ENCODE measurements at places on chromosomes 12 and 14. TPM values are rescaled to one million over a fixed set of nuclear protein-coding genes. Genes with fewer than 3 reads are reported as not detected.

Gene SYT1
- total RNA-seq: 0.45 TPM

Gene SLC25A47
- total RNA-seq: not detected

Gene G2E3
- total RNA-seq: 51.5 TPM

Gene AACS
- 15.1 TPM for total RNA-seq

Gene PAPLN
- 1.7 TPM for total RNA-seq

Gene STON2
- total RNA-seq: 7.8 TPM

Gene CELA1
- total RNA-seq: not detected

Gene TBC1D30
- 11.8 TPM for total RNA-seq

Gene ENDOU
- not detected for total RNA-seq

Gene C12orf76
- total RNA-seq: 21.3 TPM

Gene CLEC14A
- total RNA-seq: not detected

Gene PRB2
- total RNA-seq: not detected

Gene FGF23
- total RNA-seq: not detected

Gene CLEC4D
- total RNA-seq: not detected

Gene TEX52
- total RNA-seq: not detected

Gene RBP5
- 0.46 TPM for total RNA-seq

Gene TBX3
- 13.7 TPM for total RNA-seq

Gene ADCK1
- 1.4 TPM for total RNA-seq

Gene OR2AP1
- total RNA-seq: not detected

Gene SLC17A8
- not detected for total RNA-seq

Gene ANKLE2
- total RNA-seq: 83.8 TPM

Gene PRICKLE1
- total RNA-seq: 2.4 TPM

Data from Daoy (cell line).